Stimulated activated CD8-positive, alpha-beta memory T cell treated with anti-CD3 and anti-CD28 coated beads, Interleukin-7, amount 100 ng/mL, for 1 hour (primary cell): ENCODE measurements at places on chromosomes 12 and 14.

- DNase-seq, result no peak
Observed at GRCh38 chr12:61098031-61098580, 1162.1 kb upstream of the USP15 start.

GRCh38 chr12:26473291-26473690 lies 277.9 kb downstream of the SSPN start:
- no peak for DNase-seq

DNA sequence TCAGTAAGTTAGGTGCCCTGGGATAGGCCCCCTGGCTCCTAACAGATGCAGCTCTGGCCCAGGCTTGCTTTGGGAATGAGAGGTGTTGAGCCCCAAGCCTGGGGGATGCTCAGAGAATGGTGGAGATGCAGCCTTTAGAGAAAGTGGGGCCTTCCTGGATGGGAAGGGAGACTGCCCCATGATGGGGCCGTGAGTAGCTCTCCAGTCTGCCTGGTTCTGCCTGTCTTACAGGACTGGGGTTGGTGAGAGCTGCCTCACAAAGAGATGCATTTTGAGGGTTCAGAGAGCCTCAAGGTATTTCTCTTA lies 523 bp upstream of the VRTN start:
- DNase-seq, result no peak

DNA sequence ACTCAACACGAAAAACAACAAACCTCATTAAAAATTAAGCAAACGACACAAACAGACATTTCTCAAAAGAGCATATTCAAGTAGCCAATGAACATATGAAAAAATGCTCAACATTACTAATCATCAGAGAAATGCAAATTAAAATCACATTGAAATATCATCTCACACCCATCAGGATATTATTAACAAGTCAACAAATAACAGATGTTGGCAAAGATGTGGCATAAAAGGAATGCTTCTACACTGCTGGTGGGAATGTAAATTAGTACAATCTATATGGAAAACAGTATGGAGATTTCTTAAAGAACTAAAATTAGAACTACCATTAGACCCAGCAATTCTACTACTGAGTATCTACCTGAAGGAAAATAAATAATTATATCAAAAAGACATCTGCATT lies 182.2 kb downstream of the KITLG start:
- no peak for DNase-seq

- DNase-seq, result no peak
Observed at GRCh38 chr12:71948390-71948789, 9.7 kb downstream of the TPH2 start.

DNA sequence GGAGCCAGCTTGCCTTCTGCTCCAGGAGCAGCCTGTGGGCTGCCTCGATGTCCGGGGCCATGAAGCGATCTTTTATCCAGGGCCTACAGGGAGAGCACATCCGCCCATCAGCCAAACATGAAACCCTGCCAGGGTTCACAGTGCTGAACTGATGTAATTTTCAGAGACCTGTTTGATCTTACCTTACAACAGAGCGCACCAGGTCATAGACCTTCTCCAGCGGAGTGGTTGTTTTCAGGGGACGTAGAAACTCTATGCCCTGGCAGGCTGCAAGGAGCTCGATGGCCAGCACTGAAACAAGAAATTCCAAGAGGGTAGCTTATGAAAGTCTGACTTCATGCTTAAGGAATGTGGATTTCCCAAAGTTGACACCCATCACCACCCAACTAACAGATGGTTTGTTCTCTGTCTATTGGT lies 19.7 kb downstream of the HAL start:
- no peak for DNase-seq

- no peak for DNase-seq
Observed at GRCh38 chr12:57377103-57377840, 53.6 kb downstream of the R3HDM2 start.

DNA sequence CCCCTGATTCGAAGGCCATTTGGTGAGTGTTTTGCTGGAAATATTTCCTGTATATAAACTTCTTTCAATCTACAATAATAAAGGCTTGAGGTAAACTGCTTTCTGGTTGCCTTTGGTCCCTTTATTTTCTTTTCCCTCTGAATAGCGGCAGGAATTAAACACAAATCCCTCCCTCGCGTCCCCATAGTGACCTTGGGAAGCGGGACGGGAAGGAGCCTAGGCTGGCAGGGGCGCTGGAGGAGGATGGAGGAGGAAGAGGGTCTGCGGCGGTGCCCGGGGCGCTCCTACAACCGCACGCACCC lies 2.0 kb downstream of the DIO3 start:
- no peak for DNase-seq

DNA sequence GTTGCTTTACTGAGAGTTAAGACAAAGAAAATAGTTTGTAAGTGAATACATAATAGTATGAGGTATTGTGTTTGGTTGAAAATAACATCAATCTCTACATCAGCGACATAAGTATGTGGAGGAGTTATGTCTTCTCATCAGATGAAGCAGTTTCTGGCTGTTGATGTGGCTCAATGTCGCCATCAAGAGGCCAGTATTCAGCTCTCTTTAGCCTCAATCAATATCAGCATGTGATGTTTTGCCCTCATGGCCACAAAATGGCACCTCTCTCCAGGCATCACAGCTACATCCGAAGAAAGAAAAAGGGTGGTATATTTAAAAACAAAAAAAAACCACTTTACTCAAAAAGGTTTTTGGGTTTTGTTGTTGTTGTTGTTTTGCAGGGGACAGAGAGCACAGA lies 302.3 kb upstream of the TMEM132C start:
- no peak for DNase-seq

- DNase-seq, result no peak
Observed at GRCh38 chr12:116092162-116092561, 185.3 kb downstream of the MED13L start.

- DNase-seq, result no peak
Observed at GRCh38 chr14:31887929-31888580, 189.0 kb upstream of the ARHGAP5 start.

GRCh38 chr12:15423629-15424028 lies 101.3 kb downstream of the PTPRO start:
- no peak for DNase-seq

- DNase-seq, result no peak
Observed at GRCh38 chr12:89779090-89779489, 70.5 kb upstream of the ATP2B1 start.

- peak; percentile 31 for DNase-seq
Observed at GRCh38 chr12:108565976-108566375, 3.6 kb downstream of the ISCU start.

DNA sequence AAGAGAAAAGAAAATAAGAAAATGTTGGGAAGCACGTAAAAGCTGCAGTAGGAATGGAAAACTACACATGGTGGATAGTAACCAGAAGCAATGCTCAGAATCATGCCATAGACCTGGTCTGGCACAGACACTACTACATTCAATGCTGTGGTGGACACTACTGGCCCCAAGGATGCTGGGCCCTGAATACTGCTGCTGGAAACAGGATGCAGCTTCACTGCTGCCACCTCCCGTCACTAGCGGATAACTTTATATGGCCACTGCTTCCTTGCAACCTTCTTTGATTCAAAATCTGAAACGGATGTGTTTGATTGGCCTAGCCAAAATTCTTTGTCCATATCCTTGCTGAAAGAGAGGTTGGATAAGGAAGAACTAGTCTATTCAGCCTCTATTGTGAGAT lies 30.7 kb downstream of the ADCY6 start:
- DNase-seq, result no peak

GRCh38 chr12:21617030-21617429 lies 12.4 kb upstream of the GYS2 start:
- no peak for DNase-seq

DNA sequence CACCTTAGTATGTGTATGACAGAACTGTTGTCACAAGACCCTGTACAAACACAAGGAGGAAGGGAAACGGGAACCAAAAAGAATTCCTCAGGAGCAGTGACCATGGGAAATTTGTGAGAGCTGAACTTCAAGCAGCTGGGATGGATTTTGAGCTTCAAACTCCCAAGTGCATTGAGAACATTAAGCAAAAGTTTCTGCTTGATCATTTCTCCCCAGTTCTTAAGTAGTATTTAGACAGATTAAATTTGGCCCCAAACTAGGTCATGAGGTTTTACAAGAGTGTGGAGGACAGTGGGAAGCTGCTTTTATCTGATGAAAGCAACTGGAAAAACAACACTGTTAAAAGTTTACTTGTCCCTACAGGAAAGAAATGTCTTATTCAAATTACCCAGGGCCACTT lies 206.0 kb upstream of the DCN start:
- DNase-seq, result no peak

DNA sequence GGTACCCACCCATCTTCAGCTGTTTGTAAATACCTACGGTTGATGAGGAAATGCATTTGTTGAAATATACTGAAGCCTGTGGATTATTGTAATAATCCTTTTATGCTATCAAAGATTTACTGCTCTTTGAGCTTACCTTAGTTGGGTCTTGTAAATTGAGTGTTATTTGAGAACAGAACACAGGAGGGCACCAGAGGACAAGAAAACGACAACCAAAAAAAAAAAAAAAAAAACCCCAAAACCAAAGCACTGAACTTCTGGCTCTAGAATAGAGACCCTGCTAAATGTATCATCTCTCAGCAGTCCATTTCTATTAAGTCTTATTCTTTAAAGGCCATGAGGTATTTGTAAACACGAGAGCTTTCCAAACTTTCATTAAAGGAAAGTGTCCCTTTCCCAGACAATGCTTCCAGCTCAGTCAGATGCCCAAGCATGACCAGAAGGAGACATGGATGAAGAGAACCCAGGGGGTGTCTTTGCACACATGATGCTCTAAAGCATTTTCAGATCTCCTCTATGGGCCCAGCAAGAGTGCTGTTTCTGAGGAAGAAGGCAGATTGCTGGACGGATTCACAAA lies 763.9 kb downstream of the NRXN3 start:
- DNase-seq, result no peak

DNA sequence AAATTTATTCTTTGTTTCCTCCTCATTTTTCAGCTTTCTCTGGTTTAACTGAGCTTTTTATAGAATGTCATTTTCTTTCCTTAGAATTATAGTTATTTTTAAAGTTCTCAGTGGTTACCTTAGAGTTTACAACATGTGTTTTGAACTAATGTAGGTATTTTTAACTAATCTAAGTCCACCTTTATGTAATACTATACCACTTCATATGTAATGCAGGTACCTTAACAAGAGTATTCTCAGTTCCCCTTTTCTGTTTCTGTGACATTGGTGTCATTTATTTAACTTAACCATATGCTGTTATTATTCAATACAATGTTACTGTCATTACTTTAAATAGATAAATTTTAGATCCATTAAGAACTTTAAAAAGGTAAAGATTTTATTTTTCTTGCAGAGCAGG lies 30.3 kb upstream of the KCNC2 start:
- no peak for DNase-seq

DNA sequence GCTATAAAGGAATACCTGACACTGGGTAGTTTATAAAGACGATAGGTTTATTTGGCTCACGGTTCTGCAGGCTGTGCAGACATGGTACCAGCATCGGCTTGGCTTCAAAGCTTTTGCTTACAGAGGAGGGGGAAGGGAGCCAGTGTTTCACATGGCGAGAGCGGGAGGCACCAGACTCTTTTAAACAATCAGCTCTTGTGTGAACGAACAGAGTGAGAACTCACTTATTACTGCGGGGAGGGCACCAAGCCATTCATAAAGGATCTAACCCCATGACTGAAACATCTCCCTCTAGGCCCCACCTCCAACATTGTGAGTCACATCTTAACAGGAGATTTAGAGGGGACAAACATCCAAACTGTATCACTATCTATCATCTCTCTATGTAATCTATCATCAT lies 227.4 kb downstream of the TMEM132D start:
- no peak for DNase-seq

DNA sequence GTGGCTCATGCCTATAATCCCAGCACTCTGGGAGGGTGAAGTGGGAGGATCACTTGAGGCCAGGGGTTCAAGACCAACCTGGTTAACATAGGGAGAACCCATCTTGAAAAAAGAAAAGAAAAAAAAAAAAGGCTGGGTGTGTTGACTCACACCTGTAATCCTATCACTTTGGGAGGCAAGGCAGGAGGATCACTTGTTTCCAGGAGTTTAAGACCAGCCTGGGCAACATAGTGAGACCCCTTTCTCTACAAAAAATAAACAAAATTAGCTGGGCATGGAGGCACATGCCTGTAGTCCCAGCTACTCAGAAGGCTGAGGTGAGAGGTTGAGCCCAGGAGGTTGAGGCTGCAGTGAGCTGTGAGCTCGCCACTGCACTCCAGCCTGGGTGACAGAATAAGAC lies 23.0 kb upstream of the LRP1-AS start:
- DNase-seq, result no peak

- no peak for DNase-seq
Observed at GRCh38 chr14:97379091-97379531, 581.9 kb downstream of the VRK1 start.

- DNase-seq, result no peak
Observed at GRCh38 chr12:130920723-130921381, 32.9 kb upstream of the ADGRD1 start.

- no peak for DNase-seq
Observed at GRCh38 chr12:132825861-132826260, 2.8 kb downstream of the GOLGA3 start.

DNA sequence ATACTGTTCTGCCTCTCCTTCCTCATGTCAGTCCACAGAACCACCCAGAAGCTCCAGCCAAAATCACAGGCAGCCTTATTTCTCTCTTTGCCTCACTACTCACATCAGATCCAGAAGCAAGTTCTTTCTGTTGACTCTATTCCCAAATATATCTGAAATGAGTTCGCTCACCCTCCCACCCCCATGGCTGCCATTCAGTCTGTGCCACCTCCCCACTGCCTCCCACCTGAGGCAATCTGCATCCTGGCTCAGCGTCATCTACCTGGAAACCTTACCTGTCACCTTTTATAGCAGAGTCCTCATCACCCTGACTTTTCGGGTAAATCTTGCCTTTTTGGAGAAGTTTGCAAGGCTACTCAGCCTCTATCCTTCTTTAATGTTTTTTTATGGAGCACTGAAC lies 501.8 kb downstream of the BCL11B start:
- DNase-seq, result no peak
